Activated T-helper 17 cell treated with anti-CD3 and anti-CD28 coated beads, Interleukin-2, amount 50 U/mL, for 72 hours (primary cell): ENCODE measurements at places on chromosomes 3 and 15. TPM values are rescaled to one million over a fixed set of nuclear protein-coding genes. Genes with fewer than 3 reads are reported as not detected.

Gene ADAMTS7
- 1.2 TPM for total RNA-seq

Gene PARP14
- 51.5 TPM for total RNA-seq

Gene ACP3
- not detected for total RNA-seq

Gene TGM5
- total RNA-seq, result 0.48 TPM

Gene LTK
- total RNA-seq, result 1.9 TPM

Gene ZNF662
- 0.24 TPM for total RNA-seq

Gene ST3GAL6
- total RNA-seq, result not detected

Gene LYZL4
- total RNA-seq, result not detected

Gene CNTN4
- not detected for total RNA-seq

Gene KNG1
- total RNA-seq, result not detected

Gene SOX14
- total RNA-seq, result not detected

Gene AADACL2
- not detected for total RNA-seq

Gene PEX5L
- 0.08 TPM for total RNA-seq

Gene PRR20G
- total RNA-seq, result not detected

Gene MNS1
- total RNA-seq, result not detected

Gene EHHADH
- total RNA-seq, result 1.9 TPM

Gene CACNA1D
- total RNA-seq, result 0.56 TPM

Gene GOLGA6L7
- not detected for total RNA-seq

Gene PLD1
- total RNA-seq, result 10.6 TPM

Gene LDHAL6B
- not detected for total RNA-seq

Gene AP3B2
- 1.5 TPM for total RNA-seq

Gene THBS1
- total RNA-seq, result 0.66 TPM

Gene POLR2M
- total RNA-seq, result 68.1 TPM

Gene SLCO2A1
- not detected for total RNA-seq

Gene C3orf20
- total RNA-seq, result 0.45 TPM

Gene PAQR9
- not detected for total RNA-seq

Gene PPP1R14D
- total RNA-seq, result not detected

Gene LRRC34
- total RNA-seq, result 1.7 TPM

Gene BTLA
- total RNA-seq, result 14.2 TPM

Gene ATP13A5
- total RNA-seq, result not detected

Gene DNAH12
- not detected for total RNA-seq

Gene TRIM42
- total RNA-seq, result not detected

Gene ITPKA
- 3.5 TPM for total RNA-seq

Gene WNT5A
- not detected for total RNA-seq

Gene GOLGA8S
- total RNA-seq, result 0.08 TPM

Gene THRB
- not detected for total RNA-seq

Gene PLSCR5
- total RNA-seq, result not detected

Gene RPL39L
- 18.1 TPM for total RNA-seq
